ELF-1 (cell line): ENCODE measurements at places on chromosomes 11 and 22.

DNA sequence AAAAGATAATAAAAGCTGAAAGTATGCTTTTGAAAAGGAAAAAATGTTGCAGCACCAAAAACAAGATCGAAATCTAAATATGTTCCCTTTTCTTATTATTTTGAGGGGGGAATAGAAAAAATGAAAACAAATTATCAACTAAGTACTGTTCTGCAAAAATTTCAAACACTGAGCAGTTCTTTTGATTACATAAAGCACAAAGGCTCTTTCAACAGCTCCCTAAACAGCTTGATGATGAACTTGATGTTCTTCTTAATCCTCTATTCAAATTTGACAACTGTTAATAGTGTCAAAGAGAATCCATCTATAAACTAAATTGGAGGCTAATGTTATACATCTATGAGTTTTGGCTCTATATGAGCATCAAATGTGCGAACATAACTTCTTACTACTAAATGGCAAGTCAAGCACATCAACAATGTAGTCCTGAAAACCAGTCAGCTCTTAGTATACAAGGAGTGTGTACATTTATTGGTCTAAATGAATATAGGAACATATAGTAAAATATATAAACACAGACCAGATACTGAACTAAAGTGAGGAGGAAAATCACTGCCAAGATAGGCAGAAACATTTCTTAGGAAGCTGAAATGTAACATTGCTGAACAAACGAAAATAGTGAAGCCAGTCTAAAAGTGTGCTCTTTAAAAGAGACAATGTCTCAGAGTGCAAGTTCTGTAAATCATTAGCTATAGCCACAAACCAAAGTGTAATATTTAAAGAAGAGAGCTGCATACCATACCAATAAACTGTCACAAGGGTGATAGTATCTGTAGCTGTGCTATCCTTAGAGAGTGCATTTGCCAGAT, 94.3 kb downstream of the SOX6 start:
- DNase-seq, result no peak

GRCh38 chr11:3009481-3009880, 17.4 kb upstream of the NAP1L4 start:
- no peak for DNase-seq

- no peak for DNase-seq
These were observed 27.2 kb upstream of the ADORA2A start for GRCh38 chr22:24400034-24400725.

DNA sequence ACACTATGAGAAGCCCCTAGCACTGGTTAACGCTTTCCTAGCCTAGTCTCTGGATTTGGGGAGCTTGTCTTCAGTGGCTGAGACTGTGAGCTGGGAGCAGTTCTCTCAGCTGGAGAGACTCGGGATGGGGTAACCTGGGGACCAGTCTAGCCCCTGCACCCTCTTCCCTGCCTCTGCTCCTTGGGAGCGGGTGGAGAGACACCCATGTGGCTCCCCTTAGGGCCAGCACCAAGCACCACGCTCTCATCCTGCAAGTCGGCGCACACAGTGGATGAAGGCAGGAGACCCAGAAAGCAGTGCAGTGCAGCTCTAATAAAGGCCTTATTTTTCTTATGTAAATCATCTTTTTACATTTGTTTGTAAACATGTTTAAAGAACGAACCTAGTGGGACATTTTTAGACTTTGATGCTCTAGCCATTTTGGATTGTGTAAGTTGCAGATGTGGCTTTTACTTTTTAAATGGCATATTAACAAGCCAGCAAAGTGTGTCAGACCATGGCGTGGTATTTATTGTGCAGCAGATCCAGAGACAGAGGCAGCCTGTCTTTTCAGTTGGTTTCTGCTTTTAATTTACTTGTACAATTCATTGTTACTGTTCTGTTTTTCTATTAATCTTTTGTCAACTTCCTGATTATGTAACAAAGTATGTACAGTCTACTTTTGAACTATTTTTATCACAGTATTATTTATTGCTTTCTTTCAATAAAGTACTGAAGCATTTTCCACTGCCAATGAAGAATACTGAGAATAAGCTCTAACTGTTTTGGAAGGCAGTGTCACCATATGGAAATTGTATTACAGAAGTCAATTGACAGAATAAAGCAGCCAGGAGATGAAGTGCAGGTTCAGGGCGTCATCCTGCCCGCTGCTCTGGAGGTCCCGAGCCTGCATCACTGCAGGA, 14.4 kb upstream of the CTTN start:
- DNase-seq, result no peak

DNA sequence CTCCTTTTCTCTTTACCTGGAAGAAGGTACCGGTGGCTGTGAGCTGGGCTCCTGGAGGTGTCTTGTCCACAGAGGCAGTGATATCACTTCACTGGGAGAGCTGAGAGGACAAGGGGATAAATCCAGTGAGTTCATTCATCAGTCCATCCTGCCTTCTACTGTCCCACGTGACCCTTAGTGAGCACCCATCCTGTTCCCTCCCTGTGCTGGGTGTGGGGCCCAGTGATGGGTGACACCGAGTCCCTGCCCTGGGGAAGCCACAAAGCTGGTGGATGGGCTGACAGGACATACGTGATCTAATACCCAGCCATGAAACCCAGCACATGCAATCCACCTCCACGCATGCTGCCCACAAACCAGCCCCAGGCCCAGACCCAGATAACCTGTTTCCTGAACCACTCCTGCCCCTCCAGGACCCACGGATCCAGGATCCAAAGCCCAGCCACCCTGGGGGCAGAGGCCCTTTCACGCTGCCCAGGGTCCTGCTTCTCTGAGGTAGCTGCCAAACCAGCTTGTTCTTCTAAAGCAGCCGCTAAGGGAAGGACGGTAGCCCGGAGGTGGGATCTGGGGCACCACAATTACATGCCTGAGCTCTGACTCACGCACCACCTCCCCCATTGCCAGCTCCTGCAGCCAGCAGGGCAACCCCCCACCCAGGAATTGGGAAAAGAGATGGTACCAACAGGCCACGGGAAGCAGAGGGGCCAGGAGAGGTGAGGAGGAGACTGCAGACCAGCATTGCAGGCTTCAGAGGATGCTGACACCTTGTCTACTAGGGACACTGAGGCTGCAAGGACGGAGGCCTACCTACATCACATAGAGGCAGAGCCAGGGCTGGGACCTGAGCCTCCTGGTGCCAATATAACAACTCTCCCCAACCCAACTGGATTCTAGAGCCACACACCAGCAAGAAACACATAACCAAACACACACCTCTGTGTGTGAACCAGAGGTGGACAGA, 35.2 kb downstream of the GDPD5 start:
- DNase-seq, result peak; percentile 92

DNA sequence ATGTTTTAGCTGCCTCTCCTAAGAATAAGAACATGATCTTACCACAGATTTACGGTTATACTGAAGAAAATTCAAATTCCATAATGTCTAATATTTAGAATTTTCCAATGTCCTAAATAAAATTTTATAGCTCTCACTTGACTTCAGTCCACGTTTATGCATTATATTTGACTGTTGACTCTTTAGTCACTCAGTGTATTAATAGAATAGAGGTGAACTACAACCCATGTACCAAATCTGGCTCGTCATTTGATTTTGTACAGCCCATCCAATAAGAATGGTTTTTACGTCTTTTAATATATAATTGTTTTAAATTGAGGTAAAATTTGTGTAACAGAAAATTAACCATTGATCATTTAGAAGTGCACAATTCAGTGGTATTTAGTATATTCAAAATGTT, 34.9 kb downstream of the KDM2A start:
- DNase-seq, result no peak

DNA sequence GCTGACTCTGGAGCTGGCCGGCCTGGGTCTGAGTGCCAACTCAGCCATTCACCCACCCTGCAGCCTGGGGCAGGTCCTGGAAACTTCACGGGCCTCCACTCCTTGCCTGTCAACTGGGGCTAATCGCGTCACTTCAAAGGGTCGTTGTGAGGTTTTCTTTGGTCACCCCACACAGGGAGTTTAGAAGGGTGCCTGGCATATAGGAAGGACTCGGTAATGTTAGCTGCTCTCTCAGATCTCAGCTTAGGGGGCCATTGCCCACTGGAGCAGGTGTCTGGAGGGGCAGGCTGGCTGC, 7.3 kb downstream of the INCENP start:
- DNase-seq, result no peak

GRCh38 chr11:134015556-134015955, 53.3 kb upstream of the JAM3 start:
- no peak for DNase-seq

GRCh38 chr11:68891351-68891948, 12.2 kb downstream of the MRPL21 start:
- no peak for DNase-seq

DNA sequence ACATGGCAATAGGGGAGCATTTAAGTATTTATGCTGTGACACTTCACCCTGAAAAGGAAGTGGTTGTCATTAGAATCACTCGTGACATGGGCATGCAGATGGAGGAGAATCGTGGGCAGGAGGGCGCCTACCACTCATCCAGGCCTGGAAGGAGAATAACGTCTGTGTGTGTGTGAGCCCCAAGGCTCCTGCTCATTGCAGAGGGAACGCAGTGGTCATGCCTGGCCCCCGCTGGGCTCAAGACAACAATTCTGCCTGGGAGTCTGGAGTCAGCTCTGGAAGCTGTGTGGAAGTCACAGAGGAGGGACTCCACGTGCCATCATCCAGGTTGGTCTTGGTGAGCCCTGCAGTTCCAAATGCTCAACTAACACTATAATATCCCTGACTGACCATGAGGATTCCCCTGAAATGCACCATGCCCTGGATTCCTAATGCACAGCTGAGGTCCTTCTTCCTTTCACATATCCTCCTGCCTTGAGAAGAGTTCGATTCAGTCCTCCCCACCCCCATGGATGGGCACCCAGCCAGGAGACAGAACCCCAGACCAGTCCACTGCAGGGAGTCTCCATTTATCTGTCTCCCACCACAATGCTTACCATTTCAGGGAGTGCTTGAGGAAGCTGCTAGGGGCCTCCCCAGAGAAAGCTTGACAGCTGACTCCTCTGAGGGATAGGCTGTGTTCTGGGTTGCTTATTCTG, 446.9 kb upstream of the B3GAT1 start:
- no peak for DNase-seq

DNA sequence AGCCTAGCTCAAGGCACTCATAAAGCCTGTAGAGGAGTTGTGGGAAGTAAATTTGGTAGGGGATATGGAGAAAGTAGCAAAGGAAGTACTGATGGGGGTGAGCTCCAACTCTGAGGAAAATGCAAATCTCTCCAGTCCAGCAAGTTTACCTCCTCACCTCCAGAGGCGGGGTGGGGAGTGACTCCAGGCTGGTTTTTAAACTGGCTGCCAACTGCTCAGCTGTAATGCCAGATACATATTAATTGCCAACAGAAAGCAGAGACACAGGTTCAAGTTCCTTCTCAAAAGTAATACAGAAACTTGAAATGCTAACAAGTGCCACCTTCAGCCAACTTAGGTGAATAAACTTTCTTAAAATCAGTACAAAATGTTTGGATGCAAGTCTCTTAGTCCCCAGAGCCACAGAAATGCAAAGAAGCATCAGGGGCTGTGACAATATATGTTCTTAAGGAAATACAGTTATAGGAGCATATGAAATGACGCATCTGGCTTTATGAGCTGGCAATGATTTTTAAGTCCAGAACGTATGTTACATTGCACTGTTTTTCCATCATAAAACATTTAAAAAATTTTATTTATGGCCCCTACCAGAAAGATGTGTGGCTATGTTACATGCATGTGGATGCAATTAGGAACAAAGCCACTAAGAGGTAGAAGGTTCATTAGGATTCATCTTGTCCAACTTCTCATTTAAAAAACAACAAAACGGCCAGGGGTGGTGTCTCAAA, 436.4 kb upstream of the CCDC90B start:
- no peak for DNase-seq

DNA sequence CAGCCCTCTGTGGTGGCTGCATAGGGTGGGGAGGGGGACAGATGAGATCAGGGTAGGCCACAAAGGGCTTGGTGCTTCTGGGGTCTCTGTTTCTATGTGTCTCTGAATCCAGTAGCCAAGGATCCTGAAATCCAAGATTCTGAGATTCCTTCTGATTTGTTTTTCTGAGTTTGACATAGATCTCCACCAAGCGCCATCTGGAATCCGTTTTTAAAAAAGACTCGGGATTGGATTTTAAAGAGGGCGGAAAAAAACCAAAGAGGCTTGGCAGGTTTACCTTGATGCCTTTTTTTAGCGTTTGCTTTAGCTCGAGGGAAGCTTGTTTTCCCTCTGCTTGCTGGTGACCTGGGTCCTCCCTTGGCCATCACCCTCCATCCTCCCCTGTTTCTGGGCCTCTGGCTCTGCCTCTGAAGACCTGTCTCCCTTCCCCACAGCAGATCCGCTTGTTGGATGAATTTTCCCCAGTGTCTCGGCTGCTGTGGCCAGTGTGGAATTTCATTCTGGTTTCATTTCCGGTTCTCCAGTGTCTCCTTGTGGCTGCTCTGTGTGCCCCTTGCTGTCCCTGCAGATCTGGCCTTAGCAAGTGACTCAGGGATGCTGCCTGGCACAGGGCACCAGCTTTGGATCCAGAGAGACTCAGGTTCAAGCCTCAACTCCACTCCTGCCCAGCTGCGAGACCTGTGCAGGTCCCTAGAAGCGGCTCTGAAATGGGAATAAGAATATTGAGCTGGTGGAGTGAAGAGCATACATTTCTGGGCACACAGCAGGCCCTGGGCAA, 15.1 kb downstream of the SYNGR1 start:
- DNase-seq, result no peak

- no peak for DNase-seq
These were observed 3.6 kb downstream of the TRABD start for GRCh38 chr22:50189184-50189848.

DNA sequence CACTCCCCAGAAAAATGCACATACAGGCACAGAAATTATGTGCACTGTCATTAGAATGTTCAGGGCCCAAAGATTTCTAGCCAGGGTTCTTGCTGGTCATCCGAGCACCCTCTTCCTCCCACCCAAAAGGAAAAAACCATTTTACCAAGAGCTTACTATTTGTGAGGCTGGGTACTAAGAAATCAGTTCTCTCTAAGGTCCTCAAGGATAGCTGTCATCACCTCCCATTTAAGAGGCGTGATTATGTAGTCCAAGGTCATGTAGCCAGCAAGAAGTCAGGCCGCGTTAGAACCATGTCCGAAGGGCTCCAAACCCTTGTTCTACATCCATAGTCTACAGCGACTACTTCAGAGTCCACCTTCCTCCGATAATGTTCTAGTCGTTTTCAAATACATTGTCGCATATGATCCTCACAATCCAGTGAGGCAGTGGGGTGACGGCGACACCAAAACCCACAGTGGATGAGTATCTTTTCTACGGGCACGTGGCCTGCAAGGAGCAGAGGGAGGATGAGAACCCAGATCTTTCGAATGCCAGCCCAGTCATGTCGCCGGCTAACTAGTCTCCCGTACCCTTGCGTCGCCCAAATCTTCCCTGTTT, 634 bp downstream of the TIMM8B start:
- DNase-seq, result no peak

- DNase-seq, result no peak
These were observed 27.2 kb downstream of the IGSF9B start for GRCh38 chr11:133929401-133930052.
